ENCODE measurements at places on chromosomes 6 and 20.

DNA sequence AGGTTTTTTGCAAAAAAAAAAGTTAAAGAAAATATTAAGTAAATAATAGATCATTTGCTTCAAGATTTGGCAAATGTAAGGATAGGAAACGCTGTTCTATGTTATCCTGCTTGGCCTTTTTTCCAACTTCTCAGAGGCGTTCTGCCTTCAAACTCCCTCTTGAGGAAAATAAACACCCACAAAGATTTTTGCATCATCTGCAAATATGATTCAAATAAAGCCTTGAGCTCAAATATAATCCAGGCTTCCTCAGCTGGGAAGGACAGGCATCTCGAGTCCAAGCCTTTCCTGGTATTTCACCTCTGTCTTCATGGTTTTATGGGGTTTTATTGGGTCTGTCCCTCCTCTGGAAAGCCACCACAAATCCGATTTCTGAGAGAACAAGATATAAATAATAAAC is 67.7 kb upstream of the PTPN1 start:
- no peak for DNase-seq

- DNase-seq, result no peak
Measured at GRCh38 chr20:17456279-17456678, 74.9 kb downstream of the BFSP1 start.

DNA sequence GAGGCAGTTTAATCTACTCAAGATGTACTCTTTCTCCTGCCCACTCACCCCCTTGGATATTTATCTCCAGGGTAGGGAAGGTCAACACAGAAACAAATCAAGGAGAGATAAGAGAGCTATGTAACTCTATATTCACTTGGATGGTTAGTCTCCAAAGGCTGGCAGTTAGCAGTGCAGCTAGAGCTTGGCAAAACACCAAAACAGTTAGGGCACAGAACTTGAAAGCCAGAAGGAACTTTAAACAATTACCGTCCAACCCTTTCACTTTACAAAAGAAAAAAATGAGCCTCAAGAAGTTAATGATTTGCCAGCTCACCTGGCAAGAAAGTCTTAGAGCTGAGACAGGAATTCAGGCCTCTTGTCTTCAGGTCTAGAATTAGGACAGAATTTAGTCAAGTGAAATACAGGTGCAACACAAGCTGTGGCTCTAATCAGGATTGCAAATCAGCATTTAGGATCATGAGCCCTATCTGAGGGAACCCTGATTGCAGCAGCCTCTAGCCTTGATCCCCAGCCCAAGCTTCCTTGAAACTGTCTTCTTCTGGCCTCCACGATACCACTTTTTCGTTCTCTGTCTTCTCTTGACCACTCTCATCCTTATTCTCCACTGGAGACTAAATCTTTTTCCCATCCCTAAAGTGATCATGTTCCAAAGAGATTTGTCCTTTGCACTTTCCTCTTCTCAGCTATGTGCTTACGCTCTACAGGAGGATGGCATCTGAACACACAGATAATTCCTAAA is 14.9 kb downstream of the NEDD9 start:
- peak; percentile 59 for DNase-seq

DNA sequence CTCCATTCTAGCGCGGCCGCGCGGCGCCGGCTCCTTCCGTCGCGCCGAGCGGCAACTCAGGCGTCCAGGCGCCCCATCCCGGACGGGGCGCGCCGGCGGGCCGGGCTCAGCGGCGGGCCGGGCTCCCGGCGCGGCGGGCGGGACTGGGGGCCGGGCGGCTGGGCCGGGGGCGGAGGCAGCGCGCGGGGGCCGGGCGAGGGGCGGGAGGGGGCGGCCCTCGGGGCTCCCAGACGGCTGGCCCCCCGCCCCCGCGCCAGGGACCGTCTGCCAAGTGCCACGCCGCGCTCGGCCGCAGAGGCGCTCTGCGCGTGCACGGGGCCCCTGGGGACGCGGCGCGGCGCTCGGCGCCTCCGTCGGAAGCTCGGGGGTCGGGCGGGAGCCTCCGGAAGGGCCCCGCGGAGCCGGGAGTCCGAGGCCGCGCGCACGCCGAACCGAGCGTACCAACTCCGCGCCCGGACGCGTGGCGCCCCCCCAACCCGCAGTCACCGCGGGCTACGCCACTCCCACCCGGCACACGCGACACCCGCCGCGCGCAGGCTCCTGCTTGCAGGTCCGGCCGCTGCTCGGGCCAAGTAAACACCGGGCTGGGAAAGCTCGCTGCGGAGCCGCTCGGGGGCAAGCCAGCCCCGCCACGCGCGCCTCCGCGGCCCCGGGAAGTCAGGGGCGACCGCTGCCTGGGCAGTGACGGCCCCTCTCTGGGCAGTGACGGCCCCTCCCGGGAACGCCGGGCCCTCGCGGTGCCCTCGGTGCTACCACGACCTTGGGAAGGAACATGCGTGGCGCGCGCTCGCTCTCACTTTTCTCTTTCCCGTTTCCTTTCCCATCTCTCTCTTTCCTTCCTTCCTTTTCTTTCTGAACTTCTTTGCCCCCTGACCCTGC is at the start of gene PREX1:
PREX1 (minus strand) TSS at position 145 of the 879 bp plus-strand sequence; CDS start at position 6, 139 bp downstream.
- peak; percentile 67 for DNase-seq

DNA sequence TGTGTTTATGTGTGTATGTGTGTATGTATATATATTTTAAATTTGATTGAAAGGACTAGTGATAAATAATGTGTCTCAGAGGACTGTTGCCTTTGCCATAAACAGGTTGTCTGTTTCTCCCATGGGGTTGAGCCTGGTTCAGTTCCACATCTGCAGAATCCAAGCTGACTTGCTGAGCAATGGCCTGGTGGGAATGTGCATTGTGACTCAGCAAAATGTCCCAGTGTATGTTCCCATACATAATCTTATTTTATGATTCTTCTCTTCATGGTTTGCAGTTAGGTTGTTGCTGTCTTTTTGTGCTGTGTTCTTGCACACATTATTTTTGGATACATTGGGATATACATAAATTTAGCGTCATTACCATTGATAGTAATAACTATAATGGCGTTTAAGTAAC is 115.6 kb upstream of the SLC24A3 start:
- no peak for DNase-seq

DNA sequence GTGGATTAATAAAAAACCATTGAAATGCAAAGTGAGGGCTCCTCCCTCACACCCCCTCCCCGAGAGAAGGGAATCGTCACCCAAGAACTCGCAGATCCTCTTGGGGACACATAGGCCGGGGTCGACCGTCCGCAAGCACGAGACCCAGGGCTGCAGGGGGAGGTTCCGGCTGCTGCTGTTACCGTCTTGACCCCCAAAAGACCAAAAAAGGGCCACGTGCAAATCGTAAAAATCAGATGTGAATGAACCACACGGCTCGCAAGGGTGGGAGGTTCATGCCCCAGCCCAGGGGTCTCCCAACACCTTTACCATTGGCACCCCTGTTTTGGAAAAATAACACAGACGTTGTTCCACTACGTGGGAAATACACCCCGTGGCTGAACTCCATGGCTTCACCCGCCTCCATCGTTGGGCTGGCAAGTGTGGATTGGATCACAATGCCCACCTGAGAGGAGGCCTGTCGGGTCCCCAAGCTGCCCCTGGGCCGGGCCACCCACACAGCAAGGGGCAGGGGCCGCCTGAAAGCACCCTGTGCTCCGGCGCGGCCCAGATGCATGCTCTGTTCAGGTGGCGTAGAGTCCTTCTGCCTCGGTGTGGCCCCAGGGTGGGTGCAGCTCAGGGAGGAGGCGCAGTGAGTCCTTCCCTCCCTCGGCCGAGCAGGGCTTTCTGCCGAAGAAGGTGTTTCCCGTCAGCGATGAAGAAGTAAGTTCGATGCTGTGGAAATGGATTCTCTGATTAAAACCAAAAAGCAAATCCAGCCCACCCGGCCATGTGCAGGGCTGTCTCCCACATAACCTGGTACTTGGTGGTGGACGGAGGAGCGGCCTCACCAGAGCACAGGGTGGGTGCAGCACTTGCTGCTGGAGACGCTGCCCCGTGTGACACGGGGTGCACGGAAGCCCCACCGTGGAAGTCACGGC is 85.0 kb downstream of the YTHDF1 start:
- DNase-seq, result no peak

- DNase-seq, result no peak
Measured at GRCh38 chr20:25398376-25399036, 7.9 kb upstream of the ABHD12 start.

DNA sequence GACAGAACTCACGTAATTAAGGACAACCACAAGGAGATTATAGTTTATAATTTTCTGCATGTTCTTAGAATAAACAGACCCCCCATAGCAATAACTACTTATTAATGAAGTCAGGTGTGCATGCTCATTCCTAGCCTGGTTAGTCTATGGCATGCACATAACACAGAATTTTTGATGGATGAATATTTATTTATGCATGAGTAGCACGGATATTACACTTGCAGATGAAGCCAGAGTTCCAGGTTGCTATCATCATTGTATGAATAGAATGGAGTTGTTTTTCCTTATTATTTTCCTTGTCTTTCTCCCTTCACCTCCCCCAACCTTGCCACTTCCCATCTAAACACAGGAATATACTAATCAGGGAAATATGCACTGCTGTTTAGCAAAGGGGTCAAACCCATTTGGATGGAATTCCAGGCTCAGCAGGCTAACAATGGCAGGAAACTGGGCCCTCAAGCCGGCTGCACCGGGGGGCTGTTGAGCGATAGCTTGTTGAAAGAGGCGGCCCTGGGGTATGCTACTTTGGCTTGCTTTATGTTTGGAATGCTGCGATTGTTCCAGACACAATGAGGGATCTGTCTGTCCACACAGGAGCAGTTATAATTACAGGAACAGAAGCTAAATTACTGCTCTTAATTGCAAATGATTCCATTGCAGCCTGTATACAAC is 112.6 kb downstream of the TMEM170B start:
- DNase-seq, result peak; percentile 79

DNA sequence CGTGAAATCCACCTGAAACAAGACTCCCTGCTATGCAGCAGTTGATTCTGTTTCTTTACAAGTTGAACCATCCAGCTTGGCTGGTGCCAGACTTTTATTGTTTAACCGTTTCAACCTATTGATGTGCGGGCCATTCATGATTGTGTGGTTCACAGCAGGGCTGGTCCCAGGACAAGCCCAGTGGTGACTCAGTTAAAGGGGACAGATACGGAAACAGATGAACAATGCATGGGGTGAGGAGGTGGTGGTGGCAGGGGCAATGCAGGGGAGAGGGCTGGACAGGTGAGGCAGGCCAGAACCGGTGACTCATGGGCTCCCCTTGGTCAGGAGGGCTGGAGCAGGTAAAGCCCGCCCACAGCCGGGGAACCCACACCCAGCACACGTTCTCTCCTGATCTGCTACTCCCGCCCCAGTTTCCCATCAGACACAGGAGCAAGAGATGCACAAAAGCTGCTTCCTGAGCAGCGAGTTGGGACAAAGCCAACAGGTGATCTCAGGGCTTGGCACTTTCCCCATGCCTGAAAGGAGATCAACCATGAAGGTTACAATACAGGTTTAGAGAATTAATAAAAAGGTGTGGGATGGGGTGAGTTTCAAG is 232.2 kb downstream of the LY86 start:
- DNase-seq, result no peak

DNA sequence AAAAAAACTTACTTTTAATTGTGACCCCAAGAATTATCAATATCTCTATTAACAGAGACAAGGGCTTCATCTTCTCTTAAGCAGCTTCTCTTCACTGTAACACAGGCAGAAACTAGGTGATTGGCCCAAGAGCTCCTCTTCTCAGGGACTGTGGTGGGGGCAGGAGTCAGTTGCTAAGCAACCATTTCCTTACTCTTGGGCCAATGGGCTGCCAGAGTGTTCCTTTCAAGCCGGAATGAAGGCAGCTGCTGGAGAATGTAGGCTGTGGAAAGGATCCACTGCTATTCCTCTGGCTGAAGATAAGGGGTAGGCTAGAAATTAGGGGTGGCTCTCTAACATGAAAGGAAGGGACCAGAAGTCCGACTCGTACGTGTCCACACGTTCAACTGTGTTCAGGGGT is at the start of gene SEL1L2:
SEL1L2 (minus strand) TSS at position 150 of the 400 bp plus-strand sequence; CDS start at position 70, 80 bp downstream.
- no peak for DNase-seq

GRCh38 chr6:83708970-83709747 is at the start of gene SNAP91:
TSS of gene SNAP91 (minus strand) at chr6:83709101. CDS start at chr6:83707927, 1,174 bp downstream.
- no peak for DNase-seq

Measured in NCI-H226 (cell line).